ENCODE measurements at places on chromosomes 13 and 19.
A peak's percentile ranks its signal among the peaks of the same experiment; 100 is the strongest.

GRCh38 chr19:39949026-39949747 is 14.8 kb upstream of the FCGBP start:
- no peak for DNase-seq

- DNase-seq, result no peak
These were observed 17.1 kb upstream of the GAS6 start for GRCh38 chr13:113880651-113881611.

- no peak for DNase-seq
These were observed 856.6 kb upstream of the KLHL1 start for GRCh38 chr13:70964874-70965273.

GRCh38 chr19:14528419-14529253 is 758 bp upstream of the TECR start:
- no peak for DNase-seq

- DNase-seq, result no peak
These were observed 26.3 kb downstream of the SHANK1 start for GRCh38 chr19:50693064-50693975.

GRCh38 chr13:97982286-97982685 is 28.8 kb downstream of the IPO5 start:
- no peak for DNase-seq

DNA sequence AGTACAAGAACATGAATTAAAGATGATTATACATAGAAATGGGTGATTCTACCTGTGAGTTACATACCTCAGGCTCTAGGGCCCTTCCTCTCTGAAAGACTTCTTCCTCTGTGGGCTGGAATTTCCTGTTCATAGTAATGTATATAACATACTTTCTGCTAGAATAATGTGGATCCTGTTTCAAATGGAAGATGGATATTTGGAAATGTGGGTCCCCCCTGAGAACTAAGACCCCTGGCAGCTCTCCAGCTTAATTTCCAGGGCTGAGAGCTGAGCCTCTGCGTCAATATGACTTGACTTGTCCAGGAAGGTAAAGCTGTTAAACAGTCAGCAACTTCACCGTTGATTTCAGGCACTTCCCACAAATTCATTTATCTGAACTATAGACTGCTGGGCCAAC is 296.3 kb downstream of the NALCN start:
- no peak for DNase-seq

- DNase-seq, result no peak
These were observed 66.2 kb upstream of the TM9SF2 start for GRCh38 chr13:99435116-99435515.

- DNase-seq, result no peak
These were observed 10.8 kb downstream of the CUL4A start for GRCh38 chr13:113220141-113220598.

DNA sequence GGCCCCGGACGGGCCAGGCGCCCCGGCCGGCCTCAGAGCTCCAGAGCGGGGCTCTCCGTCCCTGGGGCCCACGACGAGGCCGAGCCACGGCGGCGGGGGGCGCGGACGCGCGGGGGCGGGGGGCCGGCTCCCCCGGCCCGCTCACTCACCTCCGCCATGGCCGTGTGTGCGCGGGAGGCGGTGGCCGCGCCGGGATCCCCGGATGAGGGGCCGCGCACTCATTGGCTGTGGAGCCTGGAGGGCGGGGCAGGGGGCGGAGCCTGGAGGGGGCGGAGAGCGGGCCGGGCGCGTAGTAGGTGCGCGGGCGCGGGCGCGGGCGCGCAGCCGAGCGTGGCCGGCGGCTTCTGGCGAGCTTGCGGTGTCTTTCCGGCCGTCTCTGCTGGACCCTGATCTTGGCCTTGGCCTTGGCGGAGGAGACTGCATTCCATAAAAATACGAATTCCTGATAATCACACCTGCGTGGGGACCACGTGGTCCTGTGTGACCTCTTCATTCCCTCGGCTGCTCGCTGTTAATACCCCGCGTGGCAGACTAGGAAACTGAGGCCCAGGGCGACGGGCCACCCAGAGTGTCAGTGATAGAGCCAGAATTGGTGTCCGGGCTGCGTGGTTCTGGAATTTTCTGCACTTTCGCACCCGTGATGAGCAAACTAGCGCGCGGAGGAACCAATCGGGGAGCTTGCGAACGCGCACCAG is at the start of gene MIER2:
Gene MIER2 (minus strand): TSS at position 172 of the 695 bp plus-strand sequence. CDS start 14 bp downstream, at position 158.
- no peak for DNase-seq

GRCh38 chr13:59269476-59269875 is 894.3 kb downstream of the DIAPH3 start:
- no peak for DNase-seq

DNA sequence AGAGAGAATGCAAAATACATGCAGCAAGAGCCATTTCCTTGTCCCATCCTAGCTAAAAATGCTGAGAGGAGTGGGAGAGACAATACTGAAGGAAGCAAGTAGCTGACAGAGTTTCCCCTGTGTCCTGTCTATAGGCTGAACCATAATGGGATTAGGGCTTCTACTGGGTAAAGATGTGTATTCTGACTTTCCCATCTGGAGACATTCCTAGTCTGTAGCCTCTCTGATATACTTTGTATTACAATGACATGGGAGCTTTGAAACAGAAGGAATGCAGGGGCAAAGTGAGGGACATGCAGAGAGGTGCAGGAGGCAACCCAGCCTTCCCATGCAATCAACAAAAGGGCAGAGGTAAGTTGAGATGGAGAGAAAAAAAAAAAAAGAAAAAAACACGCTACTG is 10.5 kb upstream of the GPC6 start:
- no peak for DNase-seq

DNA sequence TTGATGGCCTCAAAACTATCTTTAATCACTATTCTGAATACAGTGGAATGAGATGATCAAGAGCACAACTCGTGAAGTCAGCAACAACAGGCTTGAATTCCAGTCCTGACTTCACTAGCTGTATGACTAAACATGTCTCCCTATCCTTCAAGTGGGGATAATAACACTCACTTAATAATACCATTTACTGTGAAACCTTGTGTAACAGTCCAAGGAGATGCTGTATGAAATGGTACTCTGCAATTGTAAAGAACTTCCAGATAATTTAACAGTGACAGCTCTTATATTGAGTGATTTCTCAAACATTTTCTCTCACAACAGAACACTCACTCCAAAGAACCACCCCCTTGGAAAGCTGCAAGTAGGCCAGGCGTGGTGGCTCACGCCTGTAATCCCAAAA is 823.1 kb downstream of the DIAPH3 start:
- no peak for DNase-seq

GRCh38 chr19:571566-571974 is 826 bp upstream of the BSG start:
- DNase-seq, result no peak

GRCh38 chr13:35593651-35594050 is 117.2 kb upstream of the MAB21L1 start:
- DNase-seq, result no peak

GRCh38 chr19:3987619-3988371 is 2.5 kb upstream of the EEF2 start:
- DNase-seq, result peak; percentile 79

DNA sequence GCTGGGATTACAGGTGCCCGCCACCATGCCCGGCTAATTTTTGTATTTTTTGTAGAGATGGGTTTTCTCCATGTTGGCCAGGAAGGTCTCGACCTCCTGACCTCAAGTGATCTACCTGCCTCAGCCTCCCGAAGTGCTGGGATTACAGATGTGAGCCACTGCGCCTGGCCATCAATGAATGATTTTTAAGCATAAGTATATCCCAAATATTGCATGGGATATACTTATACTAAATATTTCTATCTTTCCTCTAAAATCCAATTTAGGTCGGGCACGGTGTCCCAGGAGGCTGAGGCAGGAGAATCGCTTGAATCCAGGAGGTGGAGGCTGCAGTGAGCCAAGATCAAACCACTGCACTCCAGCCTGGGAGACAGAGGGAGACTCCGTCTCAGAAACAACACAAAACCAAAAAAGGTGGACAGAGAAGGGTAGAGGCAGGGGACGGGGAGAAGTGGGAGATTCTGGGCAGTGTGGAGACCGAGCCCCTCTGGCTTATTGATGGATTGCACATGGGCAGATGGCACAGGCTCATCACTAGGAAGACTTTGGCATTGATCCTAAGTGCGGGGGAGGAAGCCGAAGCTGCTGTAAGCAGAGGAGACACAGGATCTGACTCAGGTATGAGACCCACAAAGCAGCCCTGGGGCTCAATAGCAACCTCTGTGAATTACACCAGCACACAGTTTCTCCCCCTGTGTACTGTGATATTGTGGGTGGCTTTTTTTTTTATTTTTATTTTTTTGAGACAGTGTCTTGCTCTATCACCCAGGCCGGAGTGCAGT is 13.5 kb downstream of the ARRDC5 start:
- no peak for DNase-seq

DNA sequence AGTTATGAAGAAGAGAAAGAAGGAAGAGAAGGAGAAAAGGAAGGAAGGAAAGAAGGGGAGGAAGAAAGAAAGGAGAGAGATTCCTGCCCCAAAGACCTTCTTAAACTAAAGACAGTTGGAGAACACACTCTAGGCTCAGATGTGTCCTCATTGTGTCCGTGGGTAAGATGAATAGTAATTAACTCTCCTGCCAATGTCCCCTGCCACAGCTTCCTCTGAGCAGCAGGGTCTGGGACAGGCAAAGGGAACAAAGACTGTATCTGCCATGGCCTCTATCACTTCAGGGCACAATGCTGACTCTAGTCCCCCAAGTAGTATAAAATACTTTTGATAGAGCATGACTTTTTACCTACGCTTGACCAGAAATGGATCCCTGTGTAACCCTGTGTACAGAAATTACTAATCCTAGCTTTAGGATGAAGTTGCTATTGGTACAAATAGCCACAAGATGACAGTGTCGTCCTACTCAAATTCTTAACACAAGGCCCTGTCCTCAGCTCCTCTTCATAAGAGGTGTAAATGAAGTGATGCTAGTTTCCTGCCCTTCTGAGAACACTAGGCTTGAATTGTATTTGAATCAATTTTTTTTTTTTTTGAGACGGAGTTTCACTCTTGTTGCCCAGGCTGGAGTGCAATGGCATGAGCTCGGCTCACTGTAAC is 186.2 kb upstream of the GPR12 start:
- DNase-seq, result no peak

DNA sequence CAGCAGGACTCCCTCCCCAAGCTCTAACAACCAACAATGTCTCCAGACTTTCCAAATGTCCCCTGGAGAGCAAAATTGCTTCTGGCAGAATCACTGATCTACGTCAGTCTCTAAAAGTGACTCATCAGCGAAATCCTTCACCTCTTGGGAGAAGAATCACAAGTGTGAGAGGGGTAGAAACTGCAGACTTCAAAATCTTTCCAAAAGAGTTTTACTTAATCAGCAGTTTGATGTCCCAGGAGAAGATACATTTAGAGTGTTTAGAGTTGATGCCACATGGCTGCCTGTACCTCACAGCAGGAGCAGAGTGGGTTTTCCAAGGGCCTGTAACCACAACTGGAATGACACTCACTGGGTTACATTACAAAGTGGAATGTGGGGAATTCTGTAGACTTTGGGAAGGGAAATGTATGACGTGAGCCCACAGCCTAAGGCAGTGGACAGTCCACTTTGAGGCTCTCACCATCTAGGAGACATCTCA is 6.2 kb upstream of the CEACAM5 start:
- no peak for DNase-seq

GRCh38 chr13:67619351-67619994 is 389.3 kb upstream of the PCDH9 start:
- DNase-seq, result no peak

- DNase-seq, result peak; percentile 62
These were observed 15.9 kb upstream of the SLC35E1 start for GRCh38 chr19:16587833-16588823.

GRCh38 chr19:2246801-2247361 is 2.2 kb upstream of the AMH start:
- no peak for DNase-seq

DNA sequence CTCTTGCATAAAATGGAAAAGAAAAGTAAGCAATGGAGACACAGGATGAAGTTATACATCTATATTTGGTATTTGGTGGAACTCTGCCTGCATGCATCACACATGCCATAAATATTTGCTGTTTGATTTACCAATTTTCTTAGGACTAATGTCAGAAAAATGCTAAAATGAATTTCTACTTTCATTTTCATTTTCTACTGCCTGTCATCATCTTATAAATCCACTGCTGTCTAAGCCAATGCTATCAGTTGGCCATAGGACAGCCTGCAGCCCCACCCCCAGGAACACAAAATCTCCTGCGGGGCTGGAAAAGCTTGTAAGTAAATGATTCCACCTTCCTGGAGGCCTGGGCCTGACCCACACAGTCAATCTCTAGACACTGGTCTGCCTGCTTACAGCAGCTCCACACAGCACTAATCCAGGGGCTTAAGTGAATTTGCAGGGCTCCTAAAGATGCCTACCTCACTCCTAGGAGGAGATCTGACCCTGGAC is 122.0 kb downstream of the ENOX1 start:
- no peak for DNase-seq

GRCh38 chr19:30163663-30164062 is 208.5 kb upstream of the ZNF536 start:
- no peak for DNase-seq

DNA sequence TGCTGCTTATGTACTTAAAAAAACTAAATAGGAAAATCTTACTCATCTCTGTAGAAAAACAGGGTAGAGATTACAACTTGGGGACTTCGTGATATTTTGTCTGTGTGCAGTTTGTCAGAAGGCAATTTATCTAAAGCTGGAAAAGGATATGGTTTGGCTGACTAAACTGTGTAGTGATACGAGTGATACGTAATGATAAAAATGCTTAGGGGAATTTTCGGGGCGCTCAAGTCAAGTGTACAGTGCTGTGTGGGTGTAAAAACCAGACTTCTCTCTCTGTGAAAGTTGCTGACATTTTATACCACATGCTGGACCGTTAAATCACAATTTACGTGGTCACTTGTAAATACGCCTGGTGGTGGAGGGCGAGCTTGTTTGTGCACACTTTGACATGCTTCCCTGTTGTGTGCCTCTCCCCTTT is 221.7 kb downstream of the KCNRG start:
- DNase-seq, result peak; percentile 32

DNA sequence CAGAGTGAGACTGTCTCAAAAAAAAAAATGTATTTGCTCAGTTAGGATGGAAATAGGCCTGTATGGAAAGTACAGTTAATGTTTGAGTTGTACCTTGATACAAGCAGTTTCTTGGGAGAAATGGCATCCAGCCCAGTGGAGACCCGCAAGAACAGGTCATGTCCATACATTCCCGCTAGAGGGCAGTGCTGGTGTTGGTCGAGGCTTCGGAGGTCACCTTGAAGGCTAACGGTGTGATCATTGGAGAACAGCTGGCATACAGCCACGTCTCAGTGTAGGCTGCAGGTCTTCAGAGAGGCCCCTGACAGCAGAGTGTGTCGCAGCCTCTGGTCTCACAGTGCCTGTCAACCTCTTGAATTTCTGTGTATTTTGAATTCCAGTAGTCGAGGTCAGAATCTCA is 7.5 kb downstream of the ZNF610 start:
- no peak for DNase-seq

GRCh38 chr19:41746593-41747227 is 8.6 kb upstream of the CEACAM6 start:
- DNase-seq, result peak; percentile 27

Measured in NK-92 treated with Interleukin-12 subunit alpha and Interleukin-12 subunit beta, amount 100 ng/mL, for 24 hours (cell line).